ENCODE measurements at places on chromosomes 3 and 15.

- no peak for DNase-seq
These were observed 415.1 kb upstream of the NECTIN3 start for GRCh38 chr3:110656394-110657025.

- DNase-seq, result no peak
These were observed 28.0 kb upstream of the TEX9 start for GRCh38 chr15:56337084-56337725.

DNA sequence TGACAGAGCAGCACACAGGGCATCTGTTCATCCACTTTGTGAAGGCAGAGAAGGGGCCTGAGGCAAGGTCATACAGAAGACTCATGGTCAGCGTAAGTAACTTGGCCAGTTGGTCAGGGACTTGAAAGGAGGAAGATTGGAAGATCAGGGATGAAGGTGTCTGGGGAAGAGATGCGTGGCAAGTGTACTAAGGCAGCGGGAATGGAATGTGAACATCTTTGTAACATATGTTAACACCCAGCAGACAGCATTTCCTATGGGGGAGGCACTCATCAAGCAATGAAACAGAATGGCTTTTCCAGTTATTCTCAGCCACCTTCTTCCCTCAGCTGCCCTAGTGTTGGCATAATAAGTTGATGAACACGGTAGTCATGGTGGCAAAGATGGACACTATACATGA is 7.8 kb upstream of the RFC4 start:
- no peak for DNase-seq

DNA sequence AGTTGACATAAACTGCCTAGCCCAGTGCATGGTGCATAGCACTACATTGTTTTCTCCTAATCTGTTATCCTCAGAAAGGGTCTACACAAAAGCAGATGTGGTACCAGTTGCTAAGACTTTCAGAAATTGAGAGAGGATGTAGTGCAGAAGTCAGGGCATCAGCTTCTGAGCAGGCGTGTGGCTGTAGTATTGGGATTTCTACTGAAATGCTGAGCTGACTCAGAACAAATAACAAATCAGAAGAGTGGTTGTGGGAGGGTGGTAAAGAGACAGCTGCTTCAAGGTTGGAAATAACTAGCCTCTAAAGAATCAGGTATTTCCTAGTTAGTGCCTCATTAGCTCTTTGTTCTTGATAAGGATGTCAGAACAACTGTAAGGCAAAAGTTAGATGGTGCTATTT is 161.3 kb downstream of the AKAP13 start:
- no peak for DNase-seq

DNA sequence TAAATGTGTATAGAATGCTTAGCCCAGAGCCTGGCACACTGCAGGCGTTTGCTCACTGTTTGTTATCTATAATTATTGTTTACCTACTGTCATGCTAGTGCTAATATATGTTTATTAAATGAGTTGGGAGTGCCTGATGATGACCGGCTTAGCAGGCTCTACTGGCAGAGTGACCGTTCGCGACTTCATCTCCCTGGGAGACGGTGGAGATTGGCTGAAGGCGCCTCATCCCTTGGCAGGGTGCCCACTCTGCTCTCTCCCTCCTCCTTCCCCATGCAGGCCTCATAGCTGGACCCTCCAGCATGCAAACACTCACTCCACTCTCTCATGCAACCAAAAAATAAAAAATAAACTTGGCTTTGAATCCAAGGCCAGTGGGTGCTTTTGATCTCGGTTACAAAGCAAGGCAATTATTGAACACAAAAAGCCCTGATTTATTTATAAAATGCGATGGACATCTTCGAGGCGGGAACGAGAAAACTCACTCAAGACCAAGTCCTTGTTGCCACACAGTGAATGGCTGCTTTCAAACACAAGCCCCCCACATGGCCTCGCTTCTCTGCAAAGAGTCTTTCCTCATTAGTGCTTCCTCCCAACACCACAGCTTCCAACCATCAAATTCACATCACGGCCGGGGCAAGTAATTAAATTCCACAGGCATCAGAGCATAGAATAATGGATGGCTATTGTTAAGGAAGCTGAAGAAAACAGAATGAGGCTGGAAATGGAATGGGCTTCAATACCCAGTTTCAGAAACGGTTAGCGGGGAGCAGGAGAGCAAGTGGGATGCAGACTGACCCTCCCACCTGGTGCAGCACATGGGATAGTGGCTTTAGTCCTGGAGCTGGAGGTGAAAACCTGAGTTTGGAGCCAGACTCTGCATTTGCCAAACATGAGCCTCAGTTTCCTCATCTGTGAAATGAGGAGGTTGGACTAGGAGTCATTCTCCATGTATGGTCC is 135.7 kb upstream of the RAD18 start:
- peak; percentile 67 for DNase-seq

DNA sequence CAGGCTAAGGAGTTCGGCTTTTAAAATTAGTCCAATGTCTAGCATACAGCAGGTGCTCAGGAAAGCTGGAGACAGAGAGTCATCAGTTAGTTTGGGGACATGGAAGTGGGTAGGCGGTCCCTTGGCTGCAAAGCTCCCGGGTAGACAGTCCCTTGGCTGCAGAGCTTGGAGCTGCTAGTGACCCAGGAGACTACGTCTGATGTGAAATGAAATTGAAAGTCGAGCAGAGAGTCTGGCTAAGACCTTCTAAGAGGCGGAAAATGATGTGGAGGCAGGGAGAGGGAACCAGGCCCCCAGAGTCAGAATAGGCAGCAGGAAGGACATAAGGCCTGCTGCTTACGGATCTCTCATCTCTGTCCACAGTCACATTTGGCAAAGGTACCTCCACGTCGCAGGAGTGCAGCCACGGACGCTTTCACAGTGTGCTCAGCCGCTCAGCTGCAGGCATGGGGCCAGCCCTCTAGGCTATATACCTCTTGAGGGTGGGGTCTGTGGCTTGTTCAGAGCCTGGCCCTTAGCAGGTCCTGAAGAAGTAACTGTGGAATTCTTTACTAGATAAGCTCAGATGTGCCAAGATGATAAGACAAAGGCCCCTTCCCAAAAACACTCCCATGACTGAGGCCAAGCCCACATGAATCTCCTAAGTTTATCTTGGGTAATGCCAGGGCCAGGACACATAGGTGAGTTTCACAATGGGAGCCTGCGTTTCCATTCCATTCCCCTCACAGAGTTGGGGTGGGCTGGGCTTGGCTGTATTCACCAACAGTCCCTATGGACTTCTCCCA is 131.7 kb downstream of the XXYLT1 start:
- DNase-seq, result no peak

DNA sequence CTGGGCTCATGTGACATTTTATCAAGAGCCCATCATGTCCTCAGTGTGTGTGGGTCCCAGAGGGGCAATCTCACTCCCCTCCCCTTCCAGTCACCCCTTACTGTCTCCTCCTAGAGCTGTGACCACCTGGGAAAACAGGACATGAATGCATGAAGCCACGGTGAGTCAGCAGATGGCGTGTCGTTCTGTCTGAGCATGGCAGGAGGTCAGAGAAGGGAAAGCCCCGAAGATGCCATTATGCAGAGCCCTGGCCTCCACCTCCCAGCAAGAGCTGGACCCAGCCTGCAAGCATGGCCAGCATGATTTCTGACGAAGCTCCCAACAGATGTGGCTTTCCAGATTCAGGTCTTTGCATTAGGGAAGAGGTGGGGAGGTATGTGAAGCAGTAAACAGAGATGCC is 118.5 kb downstream of the TLE3 start:
- DNase-seq, result no peak

DNA sequence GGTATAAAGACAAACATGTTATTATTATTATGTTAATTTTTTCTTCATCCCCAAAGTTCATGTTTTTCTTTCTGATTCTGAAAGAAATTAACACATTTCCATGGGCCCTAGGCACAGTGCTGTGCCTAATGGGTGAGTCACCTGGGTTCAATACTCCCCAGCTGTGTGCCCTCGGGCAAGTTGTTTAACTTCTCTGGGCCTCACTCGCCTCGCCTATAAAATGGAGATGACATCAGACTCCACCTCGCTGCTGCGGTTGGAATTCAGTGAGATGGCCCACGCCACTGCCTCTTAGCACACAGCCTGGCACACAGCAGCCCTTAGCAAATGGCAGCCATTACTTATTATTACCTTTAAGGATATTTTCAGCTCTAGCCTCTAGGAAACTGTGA is 22.6 kb downstream of the DNASE1L3 start:
- DNase-seq, result no peak

- DNase-seq, result no peak
These were observed 4.8 kb upstream of the PRSS50 start for GRCh38 chr3:46722443-46722842.

DNA sequence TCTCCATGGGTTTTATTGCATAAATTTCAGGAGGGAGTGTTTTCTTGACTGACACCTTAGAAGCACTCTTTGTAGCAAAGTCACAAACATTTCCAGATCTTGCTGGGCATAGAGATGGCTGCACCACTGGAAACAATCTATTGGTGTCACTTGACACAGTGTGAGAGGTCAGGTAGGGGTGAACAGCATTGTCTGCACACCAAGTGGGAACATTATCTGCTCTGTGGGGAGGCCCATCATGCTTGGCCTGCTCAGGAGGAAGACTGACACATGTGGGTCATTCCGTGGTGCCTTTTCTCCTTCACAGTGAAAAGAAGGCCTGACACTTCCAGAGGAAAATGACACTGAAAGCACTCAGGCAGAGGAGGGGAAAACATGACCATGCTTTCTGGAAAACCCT is 149.9 kb upstream of the GALNT15 start:
- DNase-seq, result no peak

DNA sequence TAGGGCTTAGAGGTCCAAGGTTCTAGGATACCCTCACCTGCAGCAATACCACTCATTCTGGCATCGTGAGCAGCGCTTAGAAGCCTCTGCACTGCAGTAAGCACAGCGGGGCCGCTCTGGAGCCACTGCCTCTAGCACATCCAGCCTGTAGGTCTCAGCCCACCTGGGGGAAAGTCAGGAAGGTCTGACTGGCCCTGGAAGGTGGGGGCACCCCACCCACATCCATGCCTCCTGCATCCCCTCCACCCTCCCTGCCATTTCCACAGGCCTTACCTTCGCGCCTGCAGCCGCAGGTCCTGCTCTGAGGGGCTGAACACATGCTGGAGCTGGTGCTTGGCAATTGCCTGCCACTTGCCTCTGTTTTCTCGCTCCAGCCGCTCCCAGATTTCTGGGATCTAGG is 901 bp upstream of the RASSF1 start:
- DNase-seq, result no peak

- DNase-seq, result no peak
These were observed 60.0 kb downstream of the ST6GAL1 start for GRCh38 chr3:186990277-186990676.

DNA sequence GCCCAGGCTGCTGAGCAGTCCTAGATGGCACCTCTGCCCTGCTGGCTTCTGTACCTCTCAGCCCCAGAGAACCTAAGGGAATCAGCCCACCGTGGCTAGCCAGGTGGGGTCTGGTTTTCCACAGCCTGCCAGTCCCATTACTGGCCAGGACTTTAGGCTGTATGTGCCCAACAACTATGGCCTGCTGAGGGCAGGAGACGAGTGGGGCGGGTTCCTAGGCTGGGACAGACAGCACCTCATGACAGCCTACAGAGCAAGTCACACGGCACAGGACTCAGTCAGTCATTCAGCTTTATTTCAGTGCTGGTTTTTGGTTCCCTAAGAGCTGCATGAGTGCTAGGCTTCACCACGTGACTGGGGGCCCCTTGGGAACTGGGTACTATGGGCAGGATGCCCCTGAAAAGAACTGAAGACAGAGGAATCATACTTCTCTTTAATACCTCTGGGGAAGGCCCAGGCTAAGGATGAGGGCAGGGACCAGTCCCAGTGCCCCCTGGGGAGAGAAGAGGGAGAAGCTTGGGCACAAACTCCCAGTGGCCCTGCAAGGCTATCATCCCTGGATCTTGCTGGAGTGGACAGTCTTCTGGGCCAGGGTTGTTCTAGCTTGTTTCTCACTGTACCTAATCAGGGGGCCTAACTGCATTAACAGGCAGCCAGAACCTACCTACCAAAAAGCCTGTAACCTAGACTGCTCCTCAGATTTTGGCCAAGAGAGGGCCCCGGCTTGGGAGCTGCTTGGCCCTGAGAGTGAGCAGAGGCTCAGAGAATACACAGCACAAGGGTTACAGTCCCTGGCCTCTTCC is 14.8 kb downstream of the CLK3 start:
- DNase-seq, result no peak

GRCh38 chr3:133520286-133520685 is 53.2 kb upstream of the CDV3 start:
- DNase-seq, result no peak

DNA sequence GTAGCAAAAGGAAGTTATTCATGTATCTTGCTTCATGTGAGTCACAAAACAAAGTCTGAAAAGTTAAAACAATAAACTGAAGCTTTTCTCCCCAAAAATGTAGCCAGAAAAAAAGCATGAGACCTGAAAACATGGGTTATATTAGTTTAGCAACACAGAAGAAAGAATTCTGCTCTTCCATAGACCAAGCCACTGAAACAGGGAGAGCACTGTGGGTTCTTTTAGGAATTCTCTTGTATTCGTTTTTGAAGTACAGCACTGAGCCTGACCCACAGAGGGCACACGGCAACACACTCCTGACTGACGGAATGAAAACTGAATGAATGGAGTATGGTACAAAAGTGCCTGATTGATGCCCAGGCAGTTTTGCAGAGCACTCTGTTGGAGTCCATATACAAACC is 66.6 kb downstream of the TM4SF4 start:
- no peak for DNase-seq

- DNase-seq, result no peak
These were observed 244.5 kb upstream of the SUCLG2 start for GRCh38 chr3:67898916-67899315.

DNA sequence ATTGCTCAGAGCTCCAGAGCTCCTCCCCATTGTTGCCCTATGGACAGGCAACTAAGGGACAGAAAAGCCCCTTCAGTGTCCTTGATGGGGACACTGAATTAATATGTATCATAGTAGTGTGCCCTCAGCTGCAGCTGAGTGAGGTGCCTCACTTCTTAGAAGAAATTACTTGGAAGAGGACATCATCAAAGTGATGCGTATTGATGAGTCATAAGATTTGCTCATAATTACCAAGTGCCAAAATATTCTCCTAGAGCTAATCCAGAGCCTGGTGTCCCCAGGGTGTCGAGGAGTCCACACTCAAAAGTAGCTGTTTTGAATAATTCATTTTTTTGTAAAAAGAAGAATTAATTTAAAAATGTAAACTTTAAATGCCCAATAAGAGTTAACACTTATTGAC is 200.7 kb upstream of the SEMA6D start:
- no peak for DNase-seq

GRCh38 chr3:127984241-127984975 is 67.8 kb upstream of the SEC61A1 start:
- DNase-seq, result no peak

GRCh38 chr3:30720586-30721313 is 114.3 kb downstream of the TGFBR2 start:
- DNase-seq, result no peak

GRCh38 chr3:129984125-129984524 is 9.6 kb downstream of the TRH start:
- DNase-seq, result no peak
